ENCODE measurements at places on chromosomes 1 and 21. TPM values are rescaled to one million over a fixed set of nuclear protein-coding genes. Genes with fewer than 3 reads are reported as not detected.

- no peak for DNase-seq
These were observed 14.6 kb downstream of the SLC35E2B start for GRCh38 chr1:1677718-1678580.

GRCh38 chr1:941588-942383 is 17.3 kb downstream of the NOC2L start:
- DNase-seq = peak; percentile 78

GRCh38 chr1:235783148-235783776 is 83.4 kb downstream of the LYST start:
- DNase-seq = no peak

DNA sequence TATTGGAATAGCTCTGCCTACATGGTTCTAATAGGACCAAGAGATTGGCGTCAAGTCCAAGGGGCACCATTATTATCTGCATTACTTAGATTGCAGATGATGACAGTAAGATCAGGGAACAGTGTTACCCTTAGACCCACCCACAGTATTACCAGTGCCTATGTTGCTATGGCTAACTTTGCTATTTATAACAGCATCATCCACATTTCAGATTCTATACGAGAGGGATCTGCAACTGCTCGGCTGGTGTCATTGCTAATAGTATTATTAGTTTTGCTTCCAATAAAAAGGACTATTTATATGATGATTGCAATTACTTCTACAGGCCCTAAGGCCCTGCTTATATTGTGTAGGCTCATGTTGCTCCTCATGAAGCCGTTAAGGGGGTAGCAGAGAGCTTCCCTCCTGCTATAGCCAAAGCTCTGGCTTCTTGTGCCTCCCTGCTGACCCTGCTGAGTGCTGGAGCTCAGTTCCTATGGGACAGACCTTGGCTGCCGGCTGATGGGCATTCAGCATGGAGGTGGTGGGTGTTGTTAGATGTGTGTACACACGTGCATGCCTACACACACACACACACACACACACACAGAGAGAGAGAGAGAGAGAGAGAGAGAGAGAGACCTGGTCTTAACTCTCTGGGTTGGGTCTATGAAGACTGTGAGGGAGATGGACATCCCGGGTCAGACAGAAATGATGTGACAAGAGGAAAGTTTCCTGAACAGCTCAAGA is 1.3 kb downstream of the BCAN start:
- DNase-seq = no peak

The KISS1 gene
- 0.40 TPM for polyA plus RNA-seq

DNA sequence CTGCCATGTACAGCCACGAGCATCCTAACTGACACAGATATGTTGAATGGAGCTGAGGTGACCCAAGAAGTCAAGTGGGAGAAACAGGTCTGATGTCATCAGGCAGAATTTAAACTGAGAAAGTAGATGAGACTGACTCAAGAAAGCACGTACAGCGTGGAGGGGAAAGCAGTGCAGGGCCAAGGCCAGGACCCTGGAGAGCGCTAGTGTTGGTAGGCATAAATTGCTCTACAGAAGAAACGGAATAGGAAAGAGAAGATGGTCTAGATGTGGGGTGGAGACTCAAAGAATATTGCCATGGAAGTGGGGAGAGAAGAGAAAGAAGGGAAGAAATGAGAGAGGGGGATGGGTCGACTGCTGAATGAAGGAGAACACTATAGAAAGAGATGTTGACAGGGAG is 45.3 kb upstream of the GJB5 start:
- DNase-seq = peak; percentile 10

The ATP1A4 gene
- 0.12 TPM for polyA plus RNA-seq

The GFI1 gene
- 0.26 TPM for polyA plus RNA-seq

DNA sequence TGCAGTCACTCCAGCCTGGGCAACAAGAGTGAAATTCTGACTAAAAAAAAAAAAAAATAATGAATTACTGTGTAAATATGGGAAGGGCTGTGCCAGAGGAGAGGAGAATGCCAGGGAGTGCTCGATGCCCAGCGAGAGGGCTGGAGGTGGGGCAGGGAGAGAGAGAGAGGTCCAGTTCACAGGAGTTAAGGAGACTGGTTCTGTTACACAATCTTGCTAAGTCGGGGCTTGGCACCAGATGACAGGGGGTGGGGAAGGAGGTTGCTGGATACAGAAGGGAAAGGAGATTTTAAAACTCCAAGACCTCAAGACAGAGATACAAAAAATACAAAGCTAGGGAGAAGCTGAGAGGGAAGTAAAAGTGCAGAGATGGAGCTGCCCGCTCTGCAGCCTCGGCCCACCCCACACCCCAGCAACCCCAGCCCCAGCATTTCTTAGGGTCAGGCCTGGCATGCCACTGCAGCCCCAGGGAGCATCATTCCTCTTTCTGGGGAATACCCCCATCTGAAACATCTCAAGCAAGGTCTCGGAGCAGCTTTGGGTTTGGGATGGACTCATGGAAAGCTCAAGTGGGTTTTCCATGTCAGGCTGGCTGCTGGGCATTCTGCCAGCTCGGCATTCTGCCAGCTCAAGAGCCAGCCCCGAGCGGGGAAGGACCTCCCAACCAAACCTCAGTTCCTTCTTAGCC is 991 bp downstream of the SELENBP1 start:
- peak; percentile 15 for DNase-seq

DNA sequence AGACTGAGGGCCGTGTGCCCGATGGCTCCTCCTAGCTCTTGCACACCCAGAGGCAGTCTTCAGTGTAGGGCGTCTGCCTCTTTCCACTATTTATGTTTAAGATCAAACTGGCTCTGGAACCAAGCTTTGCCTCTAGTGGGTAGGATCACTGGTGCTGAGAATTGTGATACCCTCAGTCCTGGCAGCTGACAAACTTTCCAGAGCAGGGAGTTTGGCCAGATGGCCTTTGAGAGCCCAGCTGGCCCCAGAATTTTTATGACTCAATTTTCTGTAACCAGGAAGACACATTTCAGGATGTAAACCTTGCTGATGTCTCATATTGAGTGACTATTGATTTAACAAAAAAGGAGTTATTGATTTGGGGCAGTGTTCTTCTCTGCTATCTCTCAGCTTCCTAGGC is 6.7 kb downstream of the COQ8A start:
- DNase-seq = no peak

DNA sequence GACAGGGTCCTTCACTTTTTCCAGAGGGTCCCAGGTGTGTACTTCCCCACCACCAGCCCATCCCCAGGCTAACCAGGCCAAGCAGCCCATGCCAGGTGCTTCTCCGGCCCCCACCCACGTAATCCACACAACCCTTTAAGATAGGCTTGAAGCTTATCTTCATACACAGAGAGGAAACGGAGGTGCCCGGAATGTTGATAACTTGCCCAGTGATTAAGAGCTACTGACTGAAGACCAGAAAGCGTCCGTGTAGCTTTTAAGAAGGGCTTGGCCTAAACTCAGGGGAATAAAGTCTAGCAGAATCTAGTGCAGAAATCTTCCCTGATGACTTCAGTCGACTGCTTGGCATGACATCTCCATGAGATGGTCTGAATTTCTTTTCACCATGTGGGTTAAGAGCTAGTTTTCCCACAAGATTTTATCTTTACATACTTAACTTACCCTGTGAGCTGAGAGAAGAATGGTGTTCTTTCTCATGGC is 138.7 kb downstream of the GALNT2 start:
- DNase-seq = no peak

The BCAN gene
- polyA plus RNA-seq = 0.23 TPM

DNA sequence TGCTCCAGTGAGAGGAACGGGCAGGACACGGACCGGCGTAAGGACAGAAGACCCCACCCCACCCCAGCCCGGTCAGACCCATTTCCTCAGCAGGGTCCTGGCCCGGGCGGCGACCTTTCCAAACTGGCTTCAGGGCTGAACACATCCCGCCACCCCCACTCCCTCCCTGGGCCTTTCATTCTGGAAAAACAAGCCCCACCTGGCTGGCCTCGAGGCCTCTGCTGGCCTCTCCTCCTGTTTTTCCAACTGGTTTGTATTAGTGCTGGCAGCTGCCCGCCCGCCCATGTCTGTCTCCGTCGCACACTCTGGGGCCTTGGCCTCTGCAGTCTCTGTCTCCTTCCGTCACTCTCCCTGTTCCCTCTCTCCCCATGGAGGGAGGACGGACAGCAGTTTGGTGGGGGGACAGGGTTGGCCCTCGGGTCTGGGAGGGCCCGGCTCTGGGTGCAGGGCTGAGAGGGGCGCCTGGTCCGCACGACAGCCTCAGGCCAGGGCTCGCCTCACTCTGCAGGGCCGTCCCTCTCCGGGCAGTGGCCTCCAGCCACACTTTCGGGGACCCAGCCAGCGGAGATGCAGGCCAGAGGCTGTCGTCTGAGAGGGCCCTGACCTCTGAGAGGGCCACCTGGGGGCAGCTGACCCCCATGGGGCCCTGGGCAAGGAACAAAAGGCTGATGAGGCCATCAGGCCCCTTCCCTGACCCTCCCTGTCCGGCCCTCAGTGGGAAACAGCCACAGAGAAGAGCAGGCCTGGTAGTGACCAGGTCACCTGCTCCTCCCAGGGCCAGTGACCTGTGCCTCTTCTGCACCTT is 1.5 kb upstream of the MXRA8 start:
- peak; percentile 65 for DNase-seq

DNA sequence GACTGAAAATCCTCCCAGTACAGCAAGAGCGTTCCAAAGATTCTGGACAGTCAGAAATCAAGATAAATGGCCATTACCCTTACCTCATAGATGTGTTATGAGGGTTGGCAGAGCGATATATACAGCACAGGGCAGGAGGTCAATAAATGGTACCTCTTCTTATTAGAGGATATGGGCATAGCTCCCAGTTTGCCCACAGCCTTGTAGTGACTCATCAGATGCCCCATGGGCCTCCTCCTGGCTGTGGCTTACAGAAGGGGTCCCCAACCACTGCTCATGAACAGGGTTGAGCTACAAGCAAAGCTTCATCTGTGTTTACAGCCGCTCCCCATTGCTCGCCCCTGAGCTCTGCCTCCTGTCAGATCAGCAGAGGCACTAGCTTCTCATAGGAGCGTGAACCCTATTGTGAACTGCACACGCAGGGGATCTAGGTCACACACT is 7.3 kb upstream of the IFNGR2 start:
- DNase-seq = no peak

GRCh38 chr1:54356680-54357147 is 49.5 kb downstream of the SSBP3 start:
- DNase-seq = no peak

- DNase-seq = no peak
These were observed 49.3 kb downstream of the PTGFR start for GRCh38 chr1:78540048-78540447.

DNA sequence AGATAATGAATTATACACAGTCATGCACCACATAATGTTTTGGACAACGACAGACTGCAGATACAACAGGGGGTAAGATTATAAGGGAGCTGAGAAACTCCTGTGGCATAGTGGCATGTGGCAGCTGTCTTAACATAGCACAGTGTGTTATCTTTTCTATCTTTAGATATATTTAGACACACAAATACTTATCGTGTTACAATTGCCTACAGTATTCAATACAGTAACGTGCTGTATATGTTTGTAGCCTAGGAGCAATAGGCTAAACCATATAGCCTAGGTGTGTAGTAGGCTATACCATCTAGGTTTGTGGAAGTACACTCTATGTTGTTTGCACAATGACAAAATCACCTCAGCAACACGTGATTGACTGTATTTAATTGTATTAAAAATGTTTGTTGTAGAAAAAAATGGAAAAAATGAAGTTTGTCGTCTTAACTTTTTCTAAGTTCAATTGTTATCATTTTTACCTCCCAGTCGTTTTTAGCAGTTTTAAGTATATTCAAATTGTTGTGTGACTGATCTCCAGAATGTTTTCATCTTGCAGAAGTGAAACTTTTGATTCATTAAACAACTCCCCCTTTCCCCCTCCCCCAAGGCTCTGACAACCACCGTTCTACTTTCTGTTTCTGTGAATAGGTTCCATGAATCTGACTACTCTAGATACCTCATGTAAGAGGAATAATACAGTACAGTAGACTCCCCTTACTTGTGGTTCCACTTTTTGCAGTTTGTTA is 351.0 kb upstream of the B3GALT2 start:
- no peak for DNase-seq

GRCh38 chr1:44785501-44786137 is 2.4 kb downstream of the BEST4 start:
- DNase-seq = no peak

DNA sequence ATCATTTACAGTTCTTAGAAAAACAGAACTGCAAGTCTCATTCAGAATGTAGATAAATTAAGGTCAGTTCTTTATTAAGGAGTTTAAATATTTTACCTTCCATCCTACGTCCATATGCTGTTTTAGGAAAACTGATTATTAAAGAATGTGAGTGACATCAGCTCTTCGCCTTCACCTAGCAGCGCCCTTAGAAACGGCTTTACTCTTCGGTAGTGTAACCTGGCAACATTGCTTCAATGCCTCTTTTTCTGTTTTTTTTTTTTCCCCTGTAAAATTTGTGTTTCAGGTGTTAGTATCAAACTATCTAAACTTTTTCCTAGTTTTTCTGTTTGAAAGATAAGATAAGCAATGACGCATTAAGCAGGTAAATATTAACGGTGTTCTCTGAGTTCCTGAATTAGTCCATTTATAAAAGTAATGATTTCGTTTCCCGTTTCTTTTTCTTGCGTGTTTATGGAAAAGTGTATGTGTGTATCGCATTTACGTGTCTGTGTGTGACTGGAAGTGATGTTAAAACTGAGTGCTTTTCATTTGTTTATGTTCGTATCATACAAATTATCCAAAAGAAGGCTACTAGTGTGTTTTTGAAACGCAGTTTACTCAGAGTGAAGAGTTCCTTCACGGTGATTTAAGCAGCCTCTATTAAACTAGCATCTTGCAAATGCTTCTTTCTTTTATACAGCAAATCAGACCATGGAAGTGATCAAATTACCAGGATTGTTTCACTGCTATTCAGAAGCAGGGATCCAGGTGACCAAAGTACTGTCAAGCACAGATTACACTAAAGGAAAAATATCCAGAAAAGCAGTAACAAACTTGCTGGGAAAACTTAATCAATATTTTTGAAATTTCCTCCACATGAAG is 139.0 kb downstream of the SDCCAG8 start:
- DNase-seq = no peak
